ENCODE measurements at places on chromosomes 12 and 14.
A peak's percentile ranks its signal among the peaks of the same experiment; 100 is the strongest.

DNA sequence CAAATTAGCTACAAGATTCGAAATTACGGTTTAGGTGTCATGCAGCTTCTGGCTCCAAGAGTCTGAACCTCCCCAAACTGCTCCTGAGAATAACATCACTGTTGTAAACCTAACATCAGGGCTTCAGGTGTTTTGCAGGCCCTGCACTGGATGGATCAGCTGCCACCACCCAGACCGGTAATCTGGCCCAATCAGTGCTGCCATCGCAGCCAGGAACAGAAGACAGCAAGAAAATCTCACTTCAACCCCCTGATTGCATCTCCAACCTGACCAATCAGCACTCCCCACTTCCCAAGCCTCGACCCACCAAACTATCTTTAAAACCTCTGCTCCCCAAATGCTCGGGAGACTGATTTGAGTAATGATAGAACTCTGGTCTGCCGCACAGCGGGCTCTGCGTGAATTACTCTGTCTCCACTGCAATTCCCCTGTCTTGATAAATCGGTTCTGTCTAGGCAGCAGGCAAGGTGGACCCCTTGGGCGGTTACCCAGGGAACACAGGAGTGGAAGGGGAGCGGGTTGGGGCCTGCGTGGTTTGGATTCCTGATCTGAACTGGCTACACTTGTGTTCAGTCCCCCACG lies 268.5 kb upstream of the SFSWAP start:
- DNase-seq: no peak

- no peak for DNase-seq
These were observed 553.7 kb downstream of the FOXG1 start for GRCh38 chr14:29320286-29320685.

- DNase-seq: no peak
These were observed 18.8 kb upstream of the CATSPERB start for GRCh38 chr14:91750634-91751198.

GRCh38 chr14:61103541-61104339 lies 122.7 kb downstream of the SLC38A6 start:
- DNase-seq: peak; percentile 91

- DNase-seq: peak; percentile 14
These were observed 519.3 kb downstream of the NOVA1 start for GRCh38 chr14:26078561-26078960.

Measured in fibroblast of the conjunctiva (primary cell).